ENCODE measurements at places on chromosomes 11 and 22.

- DNase-seq = no peak
Observed at GRCh38 chr11:107669191-107669740, 42.6 kb downstream of the SLN start.

GRCh38 chr11:94754335-94754734, 13.8 kb upstream of the AMOTL1 start:
- no peak for DNase-seq

GRCh38 chr11:100863080-100863581, 176.0 kb downstream of the ARHGAP42 start:
- no peak for DNase-seq

DNA sequence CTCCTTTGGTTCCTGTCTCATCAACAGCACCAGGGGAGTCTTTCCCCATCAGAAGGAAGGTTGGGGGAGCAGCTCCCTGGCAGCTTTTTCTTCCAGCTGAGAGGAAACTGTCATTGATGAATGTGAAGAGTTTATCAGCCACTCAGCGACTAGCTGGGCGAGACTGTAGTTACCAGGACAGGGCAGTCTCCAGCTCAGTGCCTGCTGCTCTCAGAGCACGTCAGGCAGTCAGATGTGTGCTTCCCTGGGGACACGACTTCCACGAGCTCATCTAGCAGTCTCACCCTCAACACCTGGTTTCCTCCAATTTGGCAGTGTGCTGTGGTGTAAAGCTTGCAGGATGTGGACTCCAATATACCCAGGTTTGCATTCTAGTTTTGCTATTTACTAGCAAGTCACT, 12.5 kb upstream of the C1QTNF4 start:
- no peak for DNase-seq

- DNase-seq = no peak
Observed at GRCh38 chr22:20238901-20239675, 29.0 kb downstream of the RTN4R start.

GRCh38 chr11:27058456-27058855, 17.8 kb downstream of the BBOX1 start:
- DNase-seq = no peak

- DNase-seq = no peak
Observed at GRCh38 chr11:82533628-82534327, 199.9 kb downstream of the FAM181B start.

GRCh38 chr11:5736396-5736795, at the start of gene OR56B1:
Gene OR56B1, plus strand, starts transcription at chr11:5736448. Its CDS starts 69 bp downstream, at chr11:5736517.
- DNase-seq = no peak

GRCh38 chr22:22410121-22410520, 98.4 kb downstream of the ZNF280B start:
- no peak for DNase-seq

DNA sequence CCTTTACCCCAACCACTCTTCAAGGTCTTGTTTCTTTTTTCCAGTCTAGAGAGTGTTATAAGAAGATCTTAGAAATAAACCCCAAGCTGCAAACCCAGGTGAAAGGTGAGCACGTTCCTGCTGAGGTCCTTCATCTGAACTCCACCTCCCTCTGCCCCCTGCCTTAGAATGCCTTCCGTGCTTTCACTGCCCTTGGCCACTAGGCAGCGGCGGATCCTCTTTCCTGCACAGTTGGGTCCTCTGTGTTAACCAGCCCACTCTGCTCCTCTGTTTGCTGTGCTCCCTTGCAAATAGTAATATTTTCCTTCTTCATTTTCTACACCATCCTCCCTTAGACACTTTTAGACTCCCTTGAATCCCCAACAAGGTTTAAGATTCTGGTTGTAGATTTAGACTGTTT, 24.3 kb downstream of the TTC12 start:
- DNase-seq = no peak

GRCh38 chr11:34809191-34810106, 106.7 kb downstream of the APIP start:
- DNase-seq = no peak

- DNase-seq = no peak
Observed at GRCh38 chr11:92697461-92698312, 271.8 kb upstream of the MTNR1B start.

DNA sequence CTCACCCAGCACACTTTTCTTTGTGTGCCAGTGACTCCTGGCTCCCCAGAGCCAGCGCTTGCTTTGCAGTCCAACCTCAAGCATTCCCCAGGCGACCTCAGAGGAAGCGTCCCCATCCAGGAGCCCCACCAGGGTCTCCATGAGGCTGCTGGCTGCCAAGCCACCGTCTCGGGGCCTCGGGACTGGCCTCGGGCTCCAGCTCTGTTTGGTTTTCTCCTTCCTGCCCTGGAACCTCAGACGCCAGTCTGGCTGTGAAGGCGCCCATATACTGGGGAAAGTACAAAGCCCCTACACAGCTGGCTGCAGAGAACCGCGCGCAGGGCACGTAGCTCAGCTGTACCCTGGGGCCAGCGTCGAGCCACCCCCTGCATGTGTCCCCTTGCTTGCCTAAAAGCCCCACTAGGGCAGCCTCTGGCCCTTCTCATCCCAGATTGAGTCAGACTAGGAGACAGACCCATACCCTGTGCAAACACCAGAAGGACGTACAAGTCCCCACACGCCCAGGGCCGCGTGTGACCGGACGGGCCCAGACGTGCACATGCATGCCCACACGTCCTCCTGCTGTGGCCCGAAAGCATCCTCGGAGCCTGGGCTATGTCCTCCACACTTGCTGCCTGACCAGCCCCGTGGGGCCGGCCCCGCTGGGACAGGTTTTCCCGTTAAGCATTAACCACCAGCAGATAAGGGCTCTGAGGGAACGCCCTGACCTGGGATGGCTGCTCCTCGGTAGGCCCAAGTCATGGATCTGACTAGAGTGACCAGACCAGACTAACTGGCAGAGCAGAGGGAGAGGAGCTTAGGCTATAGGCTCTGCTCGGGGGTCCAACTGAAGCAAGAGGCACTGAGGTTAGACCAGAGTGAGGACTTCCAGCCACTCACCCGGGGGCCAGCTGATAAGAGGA, 4.2 kb upstream of the SYT8 start:
- DNase-seq = no peak

- DNase-seq = no peak
Observed at GRCh38 chr11:123073343-123074057, 11.6 kb upstream of the HSPA8 start.

DNA sequence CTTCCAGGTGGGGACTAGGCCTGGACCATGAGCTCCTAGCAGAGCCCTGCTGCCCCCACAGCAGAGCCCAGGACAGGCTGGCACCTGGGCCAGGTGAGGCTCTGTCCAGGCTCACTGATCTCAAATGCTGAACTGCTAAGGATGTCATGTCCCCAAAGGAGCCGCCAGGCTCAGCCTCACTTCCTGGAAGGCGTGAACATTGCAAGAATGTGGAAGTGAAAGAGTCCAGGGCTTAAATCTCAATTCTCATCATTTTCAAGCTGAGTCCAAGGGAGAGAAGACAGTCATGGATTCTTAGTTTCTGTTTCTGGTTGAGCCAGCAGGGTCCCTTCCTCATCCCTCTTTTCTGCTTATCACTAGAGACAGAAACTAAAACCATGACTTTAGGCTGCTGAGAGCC, 5.0 kb downstream of the ASCL2 start:
- peak; percentile 13 for DNase-seq

- DNase-seq = no peak
Observed at GRCh38 chr11:75147191-75147874, 3.6 kb upstream of the SLCO2B1 start.

DNA sequence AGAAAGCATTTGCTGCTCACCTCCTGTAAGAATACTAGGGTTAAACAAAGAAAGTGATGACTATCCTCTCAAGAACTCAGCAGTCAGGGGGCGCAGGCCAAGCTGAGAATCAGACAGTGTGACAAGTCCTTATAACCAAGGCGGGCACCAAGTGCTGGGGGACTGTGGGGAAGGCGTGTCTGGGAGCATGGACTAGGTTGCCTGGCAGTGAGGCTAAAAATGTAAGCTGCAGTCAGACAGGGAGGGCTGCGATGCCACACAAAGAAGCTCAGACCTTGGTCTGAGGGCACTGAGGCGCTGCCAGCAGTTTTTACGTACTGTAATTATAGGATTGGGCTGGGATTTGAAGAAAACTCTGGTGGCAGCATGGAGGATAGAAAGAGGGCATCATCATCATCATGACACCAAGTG, 73.7 kb downstream of the FLI1 start:
- no peak for DNase-seq

DNA sequence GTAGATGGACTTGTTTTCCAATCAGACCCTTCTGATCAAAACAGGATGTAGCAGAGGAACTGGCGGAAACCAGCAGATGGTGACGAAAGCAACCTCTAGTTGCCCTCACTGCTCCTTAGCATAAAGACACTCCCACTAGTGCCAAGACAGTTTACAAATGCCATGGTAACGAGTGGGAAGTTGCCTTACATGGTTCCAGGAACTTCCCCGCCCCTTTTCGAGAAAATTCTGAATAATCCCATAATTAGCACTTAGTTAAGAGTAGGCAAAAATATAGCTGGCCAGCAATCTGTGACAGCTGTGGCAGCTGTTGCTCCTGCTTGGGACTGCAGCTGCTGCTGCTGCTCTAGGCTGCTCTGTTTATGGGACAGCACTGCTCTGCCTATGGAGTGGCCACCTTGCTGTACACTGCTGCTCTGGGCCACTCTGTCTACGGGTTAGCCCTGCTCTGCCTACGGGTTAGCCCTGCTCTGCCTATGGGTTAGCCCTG, 33.4 kb upstream of the SORL1 start:
- DNase-seq = no peak

DNA sequence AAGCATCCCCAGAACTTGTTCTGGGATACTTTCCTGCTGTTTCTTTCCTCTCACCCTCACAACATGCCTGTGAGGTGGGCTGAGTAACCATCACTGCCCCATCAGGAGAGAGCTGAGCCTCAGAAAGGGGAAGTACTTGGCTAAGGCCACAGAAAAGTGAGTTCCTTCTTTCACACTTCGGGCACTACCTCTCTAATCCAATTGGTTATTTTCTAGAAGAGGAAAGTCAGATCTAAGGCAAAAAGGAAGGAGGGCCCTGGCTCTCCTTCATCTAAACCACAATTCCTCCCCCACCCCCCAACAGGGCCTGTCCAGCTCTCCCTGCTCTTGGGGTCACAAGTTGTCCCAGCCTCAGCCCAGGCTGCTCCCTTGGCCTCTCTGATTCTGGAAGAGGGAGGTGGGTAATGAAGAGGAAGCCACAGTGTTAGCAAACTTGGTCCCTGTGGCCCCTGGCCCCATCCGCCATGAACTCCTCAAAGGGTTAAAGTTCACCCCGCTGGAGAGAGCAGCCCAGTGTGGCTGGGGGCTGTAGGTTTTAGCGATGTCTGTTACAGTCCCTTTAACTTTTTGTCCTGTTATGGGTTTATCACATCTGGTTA, 34.0 kb downstream of the SLC22A12 start:
- no peak for DNase-seq

- no peak for DNase-seq
Observed at GRCh38 chr22:19110064-19110458, 12.2 kb downstream of the DGCR2 start.

GRCh38 chr11:72529068-72529467, 94.7 kb upstream of the CLPB start:
- no peak for DNase-seq

DNA sequence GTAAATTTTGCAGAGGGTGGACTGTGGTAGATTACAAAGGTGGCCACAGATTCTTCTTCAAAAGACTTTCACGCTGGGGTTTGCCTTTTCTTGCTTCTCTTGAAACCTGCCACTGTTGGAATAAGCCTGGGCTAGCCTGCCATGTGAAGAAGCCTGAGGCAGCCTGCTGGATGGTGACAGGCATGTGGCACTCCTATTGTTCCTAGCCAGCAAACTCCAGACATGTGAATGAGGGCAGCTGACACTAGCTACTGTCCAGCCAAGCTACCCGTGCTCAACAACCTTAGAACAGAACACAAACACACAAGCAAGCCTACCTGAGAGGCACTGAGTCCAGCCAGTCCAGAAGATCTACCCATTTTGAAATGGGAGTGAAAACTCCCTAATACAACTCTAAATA, 322.7 kb upstream of the LARGE1 start:
- no peak for DNase-seq

DNA sequence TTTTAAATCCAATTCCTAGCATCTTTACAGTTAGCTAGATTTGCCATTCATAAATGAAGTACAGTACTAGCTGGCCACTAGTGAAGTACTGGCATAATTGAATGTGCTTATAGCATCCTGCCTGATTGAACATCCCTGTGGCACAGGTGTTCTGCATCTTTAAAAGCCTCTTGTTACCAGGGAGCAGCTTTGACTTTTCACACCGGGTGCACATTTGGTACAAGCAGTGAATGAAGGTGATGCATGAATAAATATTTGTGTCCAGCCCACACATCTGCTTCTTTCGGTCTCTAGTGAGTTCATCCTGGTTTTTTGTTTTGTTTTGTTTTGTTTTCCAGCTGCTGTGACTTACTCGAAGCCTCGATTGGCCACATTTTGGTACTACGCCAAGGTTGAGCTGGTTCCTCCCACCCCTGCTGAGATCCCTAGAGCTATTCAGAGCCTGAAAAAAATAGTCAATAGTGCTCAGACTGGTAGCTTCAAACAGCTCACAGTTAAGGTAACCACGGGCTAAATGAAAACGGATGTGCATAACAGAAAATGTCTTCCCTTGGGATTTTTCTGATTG, 5.3 kb downstream of the ATP5MG start:
- no peak for DNase-seq

DNA sequence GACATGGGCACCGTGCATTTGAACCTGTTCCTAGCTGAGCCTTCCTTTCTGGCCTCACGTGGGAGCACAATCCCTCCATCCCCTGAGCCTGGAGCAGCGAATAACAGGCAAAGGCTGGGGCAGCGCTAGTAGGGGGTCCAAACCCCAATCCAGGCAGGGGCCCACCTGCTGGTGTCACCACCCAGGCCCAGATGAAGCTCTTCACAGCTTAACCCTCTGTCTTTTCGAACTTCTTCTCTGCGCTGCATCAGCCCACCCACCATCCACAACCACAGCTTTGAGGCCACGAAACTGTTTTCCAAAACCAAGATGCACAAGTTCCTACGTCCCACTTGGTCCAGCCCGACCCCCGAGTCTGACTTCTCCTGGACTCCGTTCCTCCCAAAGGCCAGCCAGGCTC, 11.5 kb downstream of the KCNC1 start:
- DNase-seq = no peak

GRCh38 chr11:10993640-10994039, 135.8 kb upstream of the ZBED5 start:
- DNase-seq = no peak

DNA sequence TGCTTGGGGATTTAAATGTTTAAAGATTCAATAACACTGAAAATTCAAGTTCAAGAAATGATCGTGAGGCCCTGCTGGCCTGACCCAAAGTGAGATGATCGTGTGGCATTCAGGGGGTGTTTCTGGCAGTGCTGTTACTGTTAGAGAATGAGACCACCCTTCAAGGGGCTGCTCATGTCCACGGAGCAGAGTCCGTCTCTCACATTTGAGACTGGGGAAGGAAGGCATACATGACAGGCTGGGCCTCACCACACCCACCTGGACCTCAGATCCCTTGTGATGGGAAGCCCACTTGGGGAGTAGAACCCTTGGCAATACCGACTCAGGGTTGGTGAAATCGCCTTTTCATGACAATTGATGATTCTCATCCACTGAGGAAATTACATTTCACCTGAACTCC, 16.1 kb upstream of the NRIP3 start:
- no peak for DNase-seq

GRCh38 chr22:22743128-22743760, 98.8 kb downstream of the GGTLC2 start:
- DNase-seq = no peak

GRCh38 chr11:60594998-60595642, 79.9 kb downstream of the MS4A13 start:
- DNase-seq = no peak

- no peak for DNase-seq
Observed at GRCh38 chr11:21768388-21768787, 424.5 kb upstream of the ANO5 start.
